ELF-1 (cell line): ENCODE measurements at places on chromosomes 1 and 21.

- DNase-seq: peak; percentile 54
Measured at GRCh38 chr1:225508538-225509375, 80.9 kb upstream of the LBR start.

- no peak for DNase-seq
Measured at GRCh38 chr1:28934676-28935075, 20.3 kb downstream of the EPB41 start.

- no peak for DNase-seq
Measured at GRCh38 chr21:28518630-28519029, 474.0 kb downstream of the LTN1 start.

GRCh38 chr1:226943156-226943555, 3.1 kb downstream of the COQ8A start:
- DNase-seq: no peak

DNA sequence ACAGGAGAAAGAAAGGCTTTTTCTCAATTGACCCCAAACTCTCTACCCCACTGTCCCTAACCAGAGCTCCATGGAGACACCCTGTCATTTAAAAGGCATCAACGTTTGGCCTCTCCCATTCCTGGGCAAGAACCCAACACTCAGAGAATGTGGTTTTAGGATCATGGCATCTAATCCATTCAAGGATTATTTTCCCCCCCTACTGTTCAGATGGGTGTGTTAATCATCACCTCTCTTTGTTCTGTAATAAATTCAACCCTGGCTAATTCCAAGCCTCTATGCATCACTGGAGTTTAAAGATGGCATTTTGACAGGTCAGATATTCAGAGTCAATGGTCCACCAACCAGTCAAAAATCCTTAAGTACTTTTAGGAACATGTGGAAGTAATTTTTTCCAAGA, 42.7 kb downstream of the TBX15 start:
- no peak for DNase-seq

GRCh38 chr1:119462964-119463363, 44.0 kb upstream of the HSD3B1 start:
- no peak for DNase-seq

GRCh38 chr1:221477252-221477651, 264.6 kb downstream of the DUSP10 start:
- DNase-seq: no peak

GRCh38 chr1:24393892-24394291, 19.7 kb downstream of the STPG1 start:
- DNase-seq: no peak

- DNase-seq: no peak
Measured at GRCh38 chr1:217240656-217241055, 390.2 kb downstream of the GPATCH2 start.

GRCh38 chr1:10389271-10389973, 9.4 kb upstream of the PGD start:
- DNase-seq: no peak

DNA sequence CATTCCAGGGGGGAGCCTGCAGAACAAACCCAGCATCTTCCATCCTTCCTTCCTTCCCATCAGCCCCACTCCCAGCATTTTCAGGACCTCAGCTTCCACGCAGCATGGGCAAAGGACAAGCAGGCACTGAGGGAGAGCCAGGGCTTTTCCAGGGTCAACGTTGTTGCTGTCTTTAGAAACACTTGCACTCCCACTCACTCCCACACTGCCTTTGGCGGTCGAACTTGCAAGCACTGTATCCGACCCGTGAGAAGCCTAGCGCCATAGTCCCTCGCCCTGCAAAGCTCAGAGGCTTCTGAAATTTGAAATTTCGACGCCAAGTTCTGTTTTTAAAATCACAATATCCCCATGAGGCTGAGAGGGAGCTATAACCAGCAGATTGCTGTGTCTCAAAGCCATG, 47.4 kb downstream of the KCNAB2 start:
- DNase-seq: no peak

DNA sequence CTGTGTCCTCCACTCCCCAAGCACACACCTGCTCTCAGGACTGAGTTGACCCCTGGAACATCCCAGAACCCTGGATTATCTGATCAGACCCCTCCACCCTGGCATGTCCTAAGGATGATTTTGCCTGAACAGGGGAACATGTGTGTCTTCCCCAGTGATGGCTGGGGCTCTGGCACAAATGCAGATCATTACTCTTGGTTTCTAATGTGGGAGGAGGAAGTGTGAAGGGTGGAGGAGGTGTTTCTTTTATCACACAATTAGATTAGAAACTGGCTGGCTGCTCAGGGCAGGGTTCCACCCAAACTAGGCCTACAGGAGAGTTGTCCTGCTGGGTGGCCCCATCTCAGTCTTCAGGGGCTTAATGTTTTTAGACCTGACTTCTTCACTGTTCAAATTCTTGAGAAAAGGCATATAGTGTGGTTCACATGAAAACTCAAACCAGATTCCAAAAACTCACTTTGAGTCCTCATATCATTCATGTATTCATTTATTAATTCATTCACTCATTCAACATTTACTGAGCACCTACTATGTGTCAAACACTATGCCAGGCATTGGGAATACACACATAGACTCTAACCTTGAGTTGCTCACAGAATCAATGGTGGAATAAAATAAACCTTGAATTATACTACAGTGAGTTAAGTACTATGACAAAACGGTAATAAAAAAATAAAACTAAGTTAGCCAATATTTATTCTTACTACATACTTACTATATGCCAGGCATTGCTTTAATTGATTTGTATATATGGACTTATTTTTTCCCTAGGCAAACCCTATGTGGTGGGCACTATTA, 221.8 kb upstream of the JUN start:
- no peak for DNase-seq

- no peak for DNase-seq
Measured at GRCh38 chr21:36535618-36536241, 55.8 kb upstream of the CLDN14 start.

GRCh38 chr1:227317523-227318015, 723 bp downstream of the CDC42BPA start:
- DNase-seq: peak; percentile 84

- DNase-seq: no peak
Measured at GRCh38 chr1:41118645-41119044, 97.1 kb upstream of the SLFNL1 start.
